ENCODE measurements at places on chromosomes 1 and 21.

DNA sequence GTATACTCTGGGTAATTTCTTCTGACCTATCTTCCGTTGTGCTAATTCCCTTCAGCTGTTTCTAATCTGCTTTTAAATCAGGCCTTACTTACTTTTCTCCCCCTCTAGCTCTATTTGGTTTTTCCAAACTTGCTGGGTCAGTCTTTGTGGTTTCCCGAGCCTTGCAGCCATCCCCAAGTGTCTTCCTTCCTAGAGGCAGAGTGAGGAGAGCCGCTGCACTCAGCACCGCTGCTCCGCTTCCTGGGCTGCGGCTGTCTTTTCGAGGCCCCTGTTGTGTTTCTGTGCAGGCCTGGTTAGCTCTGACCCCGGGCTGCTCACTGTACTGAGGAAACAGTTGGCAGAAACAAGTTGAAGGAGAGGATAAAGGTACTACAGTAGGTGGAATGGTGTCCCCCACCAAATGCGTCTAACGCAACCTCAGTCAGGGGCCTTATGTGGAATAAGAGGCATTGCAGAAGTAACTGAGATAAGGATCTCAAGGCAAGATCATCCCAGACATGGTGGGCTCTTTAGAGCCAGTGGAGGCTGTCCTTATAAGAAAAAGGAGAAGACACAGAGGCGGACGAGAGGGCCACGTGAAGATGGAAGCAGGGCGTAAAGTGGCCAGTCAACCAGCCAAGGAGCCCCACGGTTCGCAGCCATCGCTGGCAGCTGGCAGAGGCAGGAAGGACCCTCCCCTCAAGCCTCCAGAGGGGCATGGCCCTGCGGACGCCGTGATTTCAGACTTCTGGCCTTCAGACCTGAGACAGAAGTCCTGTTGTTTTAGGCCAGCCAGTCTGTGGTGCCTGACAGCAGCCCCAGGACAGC, 10.5 kb downstream of the WNT9A start:
- peak; percentile 80 for DNase-seq

- no peak for DNase-seq
Observed at GRCh38 chr1:143699731-143700130, 272.1 kb downstream of the FAM72C start.

DNA sequence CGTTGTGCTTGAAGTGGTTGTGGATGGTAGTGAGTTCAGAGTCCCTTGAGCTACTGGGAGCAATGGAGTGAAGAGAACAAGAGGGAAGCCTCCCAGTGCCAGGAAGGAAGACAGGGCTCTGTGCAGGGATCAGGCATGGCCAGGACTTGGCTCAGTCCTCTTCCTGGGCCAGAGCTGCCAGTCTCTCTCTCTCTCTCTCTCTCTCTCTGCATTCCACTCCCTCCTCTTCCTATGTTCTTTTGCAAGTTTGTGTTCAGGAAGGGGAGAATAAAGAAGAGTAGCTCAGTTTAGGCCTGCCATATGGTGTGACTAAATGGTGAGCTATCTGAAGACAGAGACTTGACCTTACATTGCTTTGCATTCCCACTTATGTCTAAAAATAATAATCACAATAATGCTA, 20.5 kb upstream of the RPTN start:
- DNase-seq: no peak

DNA sequence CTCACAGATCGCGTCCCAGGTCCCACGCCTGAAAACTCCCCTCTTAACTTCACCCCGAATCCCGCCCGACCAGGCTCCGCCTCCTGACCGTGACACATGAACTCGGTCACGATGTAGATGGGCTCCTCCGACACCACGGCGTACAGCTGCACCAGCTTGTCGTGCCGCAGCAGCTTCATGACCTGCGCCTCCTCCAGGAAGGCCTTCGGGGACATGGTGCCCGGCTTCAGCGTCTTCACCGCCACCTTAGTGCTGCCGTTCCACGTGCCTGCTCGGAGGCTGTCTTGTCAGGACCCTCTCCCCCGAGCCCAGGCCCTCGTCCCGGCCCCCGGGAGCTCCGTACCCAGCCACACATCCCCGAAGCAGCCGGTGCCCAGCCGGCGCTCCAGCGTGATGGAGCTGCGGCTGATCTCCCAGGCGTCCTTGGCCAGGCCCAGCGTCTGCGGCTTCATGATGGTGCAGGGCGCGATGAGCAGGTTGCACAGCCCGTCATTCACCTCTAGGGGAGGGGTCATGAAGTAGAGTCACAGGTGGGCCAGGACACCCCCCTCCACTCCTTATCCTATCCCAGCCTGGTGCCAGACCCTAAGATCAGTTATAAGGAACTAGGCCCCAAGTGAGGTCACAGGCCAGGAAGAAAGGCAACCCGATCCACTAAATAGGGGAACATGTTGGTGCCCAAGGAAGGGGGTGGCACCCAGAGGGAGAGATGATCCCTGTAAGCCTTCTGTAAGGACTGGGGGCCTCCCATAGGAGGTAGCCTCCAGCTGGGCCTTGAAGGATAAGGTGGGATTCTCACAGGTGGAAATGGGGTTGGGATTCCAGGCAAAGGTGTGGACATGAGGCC, 11.6 kb upstream of the AHDC1 start:
- no peak for DNase-seq

DNA sequence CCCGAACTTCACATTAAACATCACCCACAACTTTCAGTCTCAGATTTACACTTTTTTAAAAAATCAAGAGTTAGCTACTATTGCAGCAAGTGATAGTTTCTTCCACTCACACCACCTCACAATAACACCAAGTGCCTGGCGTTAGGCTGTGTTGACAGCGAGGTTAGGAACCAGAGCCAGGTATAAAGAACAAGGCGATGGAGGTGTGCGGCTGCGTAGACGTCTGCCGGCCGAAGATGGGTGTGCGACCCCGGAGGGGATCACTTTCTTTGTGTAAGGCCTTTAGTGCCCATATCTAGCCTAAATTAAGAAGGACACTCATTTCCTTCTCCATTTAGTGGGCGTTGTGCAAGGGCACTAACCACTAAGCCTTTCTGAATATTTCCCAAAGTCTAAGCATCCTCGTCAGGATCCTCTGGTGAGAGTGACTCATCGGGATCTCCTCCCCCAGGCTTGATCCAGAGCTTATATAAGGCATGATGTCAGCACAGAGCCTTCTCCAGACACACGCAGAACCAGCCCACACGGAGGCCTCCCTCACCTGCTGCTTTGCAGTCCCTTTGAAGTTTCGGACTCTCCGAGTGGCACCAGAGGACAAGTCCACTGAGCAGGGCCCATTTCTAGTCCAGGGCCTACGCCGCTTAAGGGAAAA, 11.8 kb downstream of the NHLH2 start:
- DNase-seq: no peak

GRCh38 chr21:29164323-29164942, 34.0 kb downstream of the MAP3K7CL start:
- DNase-seq: peak; percentile 45

DNA sequence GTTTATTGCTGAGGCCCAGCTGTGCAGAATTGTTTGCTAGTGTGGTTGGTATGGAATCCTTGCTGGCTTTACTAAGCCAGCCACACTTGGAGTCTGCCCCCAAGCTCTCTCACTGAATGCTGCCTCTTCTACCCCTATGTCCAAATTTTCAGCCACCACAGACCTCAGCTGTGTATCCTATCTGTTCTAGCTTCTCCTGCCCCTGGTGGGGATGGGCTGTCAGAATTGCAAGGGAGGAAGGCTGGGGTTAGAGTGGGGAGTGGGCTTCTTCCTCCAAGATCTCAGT, 4.4 kb downstream of the NHLH1 start:
- no peak for DNase-seq

DNA sequence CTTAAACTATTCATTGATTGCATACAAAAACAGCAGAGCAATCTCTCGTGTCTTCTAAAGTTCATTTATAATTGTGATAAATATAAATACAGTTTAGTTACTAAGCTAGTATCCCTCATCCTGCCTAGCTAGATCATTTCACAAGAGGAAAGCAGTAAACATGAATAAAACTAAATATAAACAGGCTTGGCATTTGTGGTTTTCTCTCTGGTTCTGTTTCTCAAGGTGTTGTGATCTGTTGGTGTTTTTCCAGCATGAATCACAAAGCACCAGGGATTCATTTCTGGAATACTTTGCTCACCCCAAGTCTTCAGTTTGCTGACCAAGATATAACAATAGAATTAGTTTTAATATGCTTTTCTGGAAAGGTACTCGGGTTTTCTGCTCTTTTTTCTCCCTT, 32.7 kb upstream of the GLIS1 start:
- DNase-seq: no peak

DNA sequence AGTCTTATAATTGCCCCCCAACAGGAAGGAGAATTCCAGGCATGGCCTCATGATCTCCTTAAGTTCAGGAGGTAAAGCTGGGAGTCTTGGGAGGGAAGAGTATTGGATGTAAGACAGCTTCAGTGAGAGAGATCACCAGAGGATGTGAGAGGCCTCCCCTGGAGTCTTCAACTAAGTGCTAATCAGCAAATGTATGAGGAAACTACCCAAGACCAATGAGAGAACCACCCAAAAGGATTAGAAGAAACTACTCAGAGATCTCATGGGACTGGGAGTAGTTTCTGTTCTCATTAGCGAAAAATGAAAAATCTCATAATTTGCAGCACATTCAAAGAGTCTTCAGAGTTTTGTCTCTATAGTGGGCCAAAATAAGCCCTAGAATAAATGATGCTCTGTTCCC, 36.6 kb upstream of the WNT2B start:
- DNase-seq: no peak
